Ovary (tissue), 10 donors: ENCODE measurements at places on chromosomes 1 and 21. TPM values are rescaled to one million over a fixed set of nuclear protein-coding genes. Genes with fewer than 3 reads are reported as not detected.

DNA sequence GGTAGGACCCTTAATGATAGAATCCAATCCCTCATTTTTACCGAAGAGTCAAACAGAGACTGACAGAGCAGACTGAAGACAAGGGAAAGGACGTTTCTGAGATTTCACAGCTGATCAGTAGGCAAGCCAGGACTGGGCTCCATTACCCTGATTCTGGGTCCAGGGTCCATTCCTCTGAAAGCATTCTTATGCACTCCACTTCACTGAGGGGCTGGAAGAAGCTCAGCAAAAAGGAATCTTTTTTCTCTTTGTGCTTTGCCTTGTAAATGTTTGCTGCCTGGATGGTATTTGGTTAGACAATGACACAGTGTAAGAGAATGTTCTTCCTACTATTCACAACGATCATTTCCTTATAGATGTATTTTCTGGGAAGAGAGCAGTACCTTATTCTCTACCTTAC is 331.3 kb upstream of the PROX1 start:
- H3K27me3 ChIP-seq: no peaks in the 10 kb centered on the region
- no peaks in the 10 kb centered on the region for H3K36me3 ChIP-seq
- no peak overlapping the region for H3K4me3 ChIP-seq
- no peaks in the 10 kb centered on the region for H3K4me1 ChIP-seq
- DNase-seq: no peak

DNA sequence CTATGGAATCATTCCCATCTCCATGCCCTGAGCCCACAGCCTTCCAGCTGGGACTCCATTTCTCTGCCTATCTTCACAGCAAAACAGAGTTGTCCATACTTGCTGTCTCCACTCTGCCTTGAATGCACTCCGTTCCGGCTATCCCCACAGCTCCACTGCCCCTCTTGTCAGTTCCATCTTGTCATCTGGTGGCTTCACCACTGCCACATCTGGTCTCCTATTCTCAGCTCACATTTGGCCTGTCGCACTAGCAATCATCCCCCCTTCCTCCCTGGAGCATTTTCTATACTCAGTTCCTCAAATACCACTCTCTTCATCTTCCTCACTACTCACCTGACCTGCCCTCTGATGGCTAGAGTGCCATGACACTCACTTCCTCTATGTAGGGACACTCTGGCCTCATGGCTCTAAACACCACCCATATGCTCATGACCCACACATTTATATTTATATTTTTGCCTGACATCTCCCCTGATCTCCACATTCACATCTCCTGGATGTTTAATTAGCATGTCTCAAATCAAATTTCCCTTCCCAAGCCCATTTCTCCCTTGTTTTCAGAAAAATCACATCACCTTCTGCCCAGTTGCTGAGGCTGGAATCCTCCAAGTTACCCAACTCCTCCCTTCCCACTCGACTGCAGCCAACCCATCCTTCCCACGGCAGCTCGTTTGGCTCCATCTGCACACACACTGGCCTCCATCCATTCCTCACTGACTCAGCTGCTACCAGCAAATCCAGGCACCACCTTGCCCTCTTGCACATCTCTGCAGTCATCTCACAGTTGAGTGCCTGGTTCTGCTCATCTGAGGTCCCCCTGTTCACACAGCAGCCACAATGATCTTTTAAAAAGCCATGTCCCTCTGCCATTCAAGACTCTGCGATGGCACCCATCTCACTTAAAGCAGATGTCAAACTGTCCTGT is 6.1 kb downstream of the ZNF692 start:
- no peaks in the 10 kb centered on the region for H3K27me3 ChIP-seq
- peaks cover 4% of the 10 kb centered on the region for H3K4me1 ChIP-seq
- no peak for DNase-seq
- H3K27ac ChIP-seq: no peak overlapping the region

DNA sequence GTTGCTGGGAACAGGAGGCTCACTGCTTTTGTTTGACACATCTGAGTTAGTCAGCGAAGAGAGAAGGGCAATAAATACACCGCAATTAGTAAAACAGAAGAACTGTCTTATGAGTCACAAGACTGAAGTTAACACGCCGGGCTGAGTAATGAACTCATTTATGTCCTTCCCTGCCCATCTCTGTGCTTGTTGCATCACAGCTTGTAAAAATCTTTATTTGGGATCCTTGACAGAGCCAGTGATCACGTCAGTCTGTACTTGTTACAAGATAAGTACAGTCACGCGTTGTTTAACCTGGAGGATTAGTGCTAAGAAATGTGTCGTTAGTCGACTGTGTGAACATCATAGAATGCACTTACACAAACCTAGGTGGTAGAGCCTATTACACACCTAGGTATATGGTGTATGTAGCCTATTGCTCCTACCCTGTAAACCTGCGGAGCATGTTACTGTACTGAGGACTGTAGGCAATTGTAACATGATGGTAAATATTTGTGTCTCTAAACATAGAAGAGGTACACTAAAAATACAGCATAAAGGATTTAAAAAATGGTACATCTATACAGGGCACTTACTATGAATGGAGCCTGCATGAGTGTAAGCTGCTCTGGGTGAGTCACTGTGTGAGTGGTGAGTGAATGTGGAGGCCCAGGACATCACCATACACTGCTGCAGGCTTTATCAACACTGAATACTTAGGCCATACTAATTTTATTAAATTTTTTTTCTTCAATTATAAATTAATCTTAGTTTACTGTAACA is 272.2 kb downstream of the TNR start:
- no peaks in the 10 kb centered on the region for H3K4me1 ChIP-seq
- no peaks in the 10 kb centered on the region for H3K27me3 ChIP-seq
- H3K36me3 ChIP-seq: no peaks in the 10 kb centered on the region
- H3K27ac ChIP-seq: no peak overlapping the region
- DNase-seq: no peak

Gene ICOSLG
- 0.47 TPM for polyA plus RNA-seq

Gene KCNQ4
- polyA plus RNA-seq: 0.73 TPM

Gene C1orf115
- 23.8 TPM for polyA plus RNA-seq
